ENCODE measurements at places on chromosomes 6 and 20.

GRCh38 chr6:57138026-57138425, 34.1 kb upstream of the BAG2 start:
- no peak for DNase-seq

DNA sequence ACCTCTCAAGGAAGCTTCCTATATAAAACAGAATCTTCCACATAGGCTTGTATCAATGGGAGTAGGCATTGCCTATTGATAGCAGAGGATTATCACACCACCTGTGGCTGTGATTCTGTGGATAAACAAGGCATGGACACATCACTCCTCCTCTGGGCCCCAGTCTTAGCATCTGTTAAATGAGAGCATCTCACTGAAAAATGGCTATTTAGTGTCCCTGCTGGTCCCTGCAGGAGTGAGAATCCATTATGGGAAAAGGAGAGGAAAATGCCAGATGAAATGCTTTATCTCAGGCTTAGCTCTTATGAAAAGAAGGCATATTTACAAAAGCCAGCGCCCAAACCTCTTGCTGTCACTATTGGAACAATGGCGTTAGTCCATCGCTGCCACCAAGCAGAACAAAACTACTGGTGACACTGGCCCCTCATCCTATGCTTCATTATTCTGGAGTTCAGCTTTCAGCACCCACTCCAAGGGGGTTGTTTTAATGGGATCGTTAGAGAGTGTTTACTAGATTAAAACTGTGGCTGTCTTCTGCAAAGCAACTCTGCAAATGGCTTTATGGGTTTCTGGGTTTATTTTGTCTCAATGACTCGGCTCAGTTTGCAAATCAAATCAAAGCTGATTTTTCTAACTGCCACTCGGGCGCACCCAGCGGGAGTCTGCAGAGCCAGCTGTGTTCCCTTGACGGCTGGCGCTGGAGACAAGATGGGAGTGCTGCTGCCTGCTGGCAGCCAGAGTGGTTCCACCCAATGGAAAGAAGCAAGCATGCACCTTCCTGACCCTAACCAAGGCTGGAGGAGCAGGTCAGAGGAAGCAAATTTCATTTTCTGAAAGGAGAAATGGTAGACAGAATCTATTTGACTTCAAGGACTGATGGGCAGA, 658.8 kb upstream of the CHD6 start:
- no peak for DNase-seq

GRCh38 chr6:87912102-87912501, 135.5 kb upstream of the SPACA1 start:
- DNase-seq = no peak

DNA sequence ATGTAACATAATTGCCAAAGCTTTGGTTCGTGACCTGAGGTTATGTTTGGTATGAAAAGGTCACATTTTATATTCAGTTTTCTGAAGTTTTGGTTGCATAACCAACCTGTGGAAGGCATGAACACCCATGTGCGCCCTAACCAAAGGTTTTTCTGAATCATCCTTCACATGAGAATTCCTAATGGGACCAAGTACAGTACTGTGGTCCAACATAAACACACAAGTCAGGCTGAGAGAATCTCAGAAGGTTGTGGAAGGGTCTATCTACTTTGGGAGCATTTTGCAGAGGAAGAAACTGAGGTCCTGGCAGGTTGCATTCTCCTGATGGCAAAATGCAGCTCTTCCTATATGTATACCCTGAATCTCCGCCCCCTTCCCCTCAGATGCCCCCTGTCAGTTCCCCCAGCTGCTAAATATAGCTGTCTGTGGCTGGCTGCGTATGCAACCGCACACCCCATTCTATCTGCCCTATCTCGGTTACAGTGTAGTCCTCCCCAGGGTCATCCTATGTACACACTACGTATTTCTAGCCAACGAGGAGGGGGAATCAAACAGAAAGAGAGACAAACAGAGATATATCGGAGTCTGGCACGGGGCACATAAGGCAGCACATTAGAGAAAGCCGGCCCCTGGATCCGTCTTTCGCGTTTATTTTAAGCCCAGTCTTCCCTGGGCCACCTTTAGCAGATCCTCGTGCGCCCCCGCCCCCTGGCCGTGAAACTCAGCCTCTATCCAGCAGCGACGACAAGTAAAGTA, 547 bp upstream of the ESR1 start:
- no peak for DNase-seq

DNA sequence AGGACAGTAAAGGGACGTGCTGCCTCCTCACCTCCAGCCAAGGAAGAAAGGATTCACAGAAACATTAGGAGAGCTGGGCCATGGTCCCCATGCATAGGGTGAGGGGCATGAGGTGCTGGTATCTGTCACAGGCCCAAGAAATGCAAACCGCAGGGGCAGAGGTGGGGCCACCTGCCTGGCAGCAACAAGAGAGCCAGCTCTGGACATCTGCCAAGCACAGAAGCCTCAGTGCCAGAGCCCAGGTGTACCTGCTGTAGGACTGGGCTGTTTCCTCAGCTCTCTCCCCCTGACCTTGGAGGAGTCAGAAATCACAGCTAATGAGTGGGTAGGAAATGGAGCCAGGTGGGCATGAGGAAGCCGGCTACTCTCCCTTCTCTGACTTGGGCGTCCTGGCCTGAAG, 45.3 kb downstream of the SLC2A12 start:
- DNase-seq = no peak

DNA sequence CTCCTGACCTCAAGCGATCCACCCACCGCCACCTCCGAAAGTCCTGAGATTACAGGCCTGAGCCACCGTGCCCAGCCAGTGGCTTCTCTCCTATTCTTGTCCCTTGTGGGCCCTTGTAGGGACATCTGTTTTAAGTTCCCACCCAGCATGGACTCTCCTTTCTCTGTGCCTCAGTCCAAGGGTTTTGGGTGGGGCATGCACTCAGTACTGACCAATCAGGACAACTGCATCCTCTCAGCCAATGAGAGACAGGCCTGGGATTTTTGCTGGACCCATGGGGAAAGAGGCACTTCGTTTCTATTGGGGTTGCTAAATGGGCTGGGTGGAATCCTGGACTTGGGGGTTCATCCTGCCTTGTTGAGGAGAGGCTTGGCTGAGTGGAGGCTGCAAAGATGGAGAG, 34.4 kb downstream of the SNAI1 start:
- DNase-seq = no peak

- DNase-seq = no peak
Observed at GRCh38 chr6:45132658-45133294, 195.4 kb upstream of the RUNX2 start.
